CD4-positive, alpha-beta T cell treated with Interferon gamma for 1 hour (primary cell): ENCODE measurements at places on chromosomes 7 and 10.

GRCh38 chr10:132226586-132227405, 40.0 kb downstream of the DPYSL4 start:
- no peak for DNase-seq

DNA sequence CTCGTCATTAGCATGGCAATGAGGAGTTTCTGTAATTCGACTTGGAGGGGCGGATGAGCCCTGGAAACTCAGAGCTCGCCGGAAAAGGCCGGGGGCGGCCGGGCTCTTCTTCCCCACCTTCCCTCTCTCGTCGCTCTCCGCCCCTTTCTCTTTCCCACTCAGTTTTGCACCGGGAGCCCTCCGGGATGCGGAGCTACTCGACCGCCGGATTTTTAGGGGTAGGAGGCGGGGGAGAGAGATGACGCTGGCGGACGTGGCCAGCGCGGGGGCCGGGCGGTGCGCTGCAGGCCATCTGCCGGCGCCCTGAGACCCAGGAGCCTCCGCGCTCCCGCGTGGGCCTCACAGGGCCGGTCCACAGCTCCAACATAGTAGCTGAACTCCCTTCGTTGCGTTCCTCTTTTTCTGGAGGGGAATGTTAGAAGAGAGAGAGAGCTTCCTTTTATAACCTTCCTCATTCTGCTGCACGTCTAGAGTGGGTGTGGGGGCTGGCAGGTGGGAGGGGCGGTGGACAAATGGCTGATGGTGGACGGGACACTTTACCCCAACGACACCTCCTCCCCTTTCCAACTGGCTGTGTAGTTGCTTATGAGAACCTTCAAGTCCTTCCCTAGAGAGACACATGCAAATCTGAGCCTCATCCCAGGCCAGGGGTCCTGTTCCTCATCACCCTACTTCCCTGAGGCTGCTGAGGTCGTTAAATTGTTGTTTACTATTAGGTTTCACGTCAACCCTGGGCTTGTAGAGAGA, 1.1 kb upstream of the HOXA1 start:
- DNase-seq, result no peak

- DNase-seq, result no peak
Observed at GRCh38 chr7:29442146-29442545, 121.5 kb upstream of the PRR15 start.

- DNase-seq, result no peak
Observed at GRCh38 chr10:34513636-34514035, 301.5 kb downstream of the PARD3 start.

- no peak for DNase-seq
Observed at GRCh38 chr7:127979113-127979727, 52.0 kb downstream of the LRRC4 start.

GRCh38 chr10:21533467-21534279, at the start of gene MLLT10:
Gene MLLT10, plus strand, starts transcription at chr10:21534232. Its CDS starts 413 bp downstream, at chr10:21534645.
- peak; percentile 94 for DNase-seq

- DNase-seq, result no peak
Observed at GRCh38 chr7:115226410-115226809, 304.5 kb downstream of the MDFIC start.

GRCh38 chr7:90791596-90791995, 195.5 kb downstream of the CDK14 start:
- no peak for DNase-seq

GRCh38 chr7:39535064-39535463, 31.1 kb upstream of the YAE1 start:
- no peak for DNase-seq

GRCh38 chr7:121529003-121529402, 132.9 kb upstream of the FAM3C start:
- DNase-seq, result no peak

DNA sequence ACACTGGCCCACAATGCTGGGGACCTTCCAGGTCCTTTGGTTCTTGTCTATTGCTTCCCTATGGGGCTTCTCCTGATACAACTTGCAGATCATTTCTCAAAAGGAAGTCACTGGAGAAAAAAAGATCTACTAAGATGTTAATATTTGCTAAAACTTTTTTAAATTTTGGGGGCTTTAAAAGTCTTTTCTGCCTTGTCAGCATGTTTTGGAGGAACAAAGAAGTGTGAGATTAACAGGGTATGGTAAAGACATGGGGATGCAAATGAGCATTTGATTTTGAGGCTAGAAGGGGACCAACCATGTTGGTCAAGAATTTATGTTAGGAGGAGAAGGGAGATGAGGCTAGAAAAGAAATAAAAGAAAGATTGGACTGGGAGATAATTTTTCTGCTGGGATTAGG, 515.4 kb downstream of the HTR7 start:
- DNase-seq, result no peak

DNA sequence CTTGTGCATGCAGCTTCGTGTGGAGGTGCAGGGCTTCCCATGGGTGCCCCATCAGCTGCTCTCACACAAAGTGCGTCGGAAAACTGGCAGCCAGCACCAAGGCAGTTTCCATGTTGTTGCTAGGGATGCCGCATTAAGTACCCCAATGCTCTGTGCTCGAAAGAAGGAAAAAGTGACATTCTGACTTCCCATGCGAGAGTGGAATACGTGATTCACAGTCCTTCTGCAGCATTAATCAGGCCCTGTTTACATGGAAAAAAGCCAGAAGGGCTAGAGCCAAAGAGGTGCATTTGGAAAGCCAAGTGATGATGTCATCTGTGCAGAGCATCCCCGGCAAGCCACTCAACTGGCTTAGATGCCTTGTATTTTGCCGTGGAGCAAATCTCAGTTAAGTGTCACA, 258.3 kb downstream of the GATA3 start:
- no peak for DNase-seq

DNA sequence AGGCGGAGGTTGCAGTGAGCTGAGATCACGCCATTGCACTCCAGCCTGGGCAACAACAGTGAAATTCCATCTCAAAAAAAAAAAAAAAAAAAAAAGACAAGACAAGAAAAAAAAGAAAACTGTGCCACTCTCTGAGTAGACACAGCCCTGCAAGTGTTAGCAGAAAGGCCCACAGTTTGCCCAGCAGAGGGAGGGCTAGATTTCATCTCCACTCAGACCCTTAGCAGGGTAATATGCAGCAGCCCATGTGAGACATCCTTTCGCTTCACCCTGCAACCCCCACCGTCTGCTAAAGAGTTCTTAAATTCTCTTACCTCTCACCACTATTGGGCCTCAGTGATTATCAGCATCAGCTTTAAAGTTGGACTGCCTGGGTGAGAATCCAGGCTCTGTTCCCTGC, 38.2 kb downstream of the CTNNA3 start:
- DNase-seq, result no peak

- DNase-seq, result no peak
Observed at GRCh38 chr7:49422564-49422963, 350.9 kb upstream of the VWC2 start.

DNA sequence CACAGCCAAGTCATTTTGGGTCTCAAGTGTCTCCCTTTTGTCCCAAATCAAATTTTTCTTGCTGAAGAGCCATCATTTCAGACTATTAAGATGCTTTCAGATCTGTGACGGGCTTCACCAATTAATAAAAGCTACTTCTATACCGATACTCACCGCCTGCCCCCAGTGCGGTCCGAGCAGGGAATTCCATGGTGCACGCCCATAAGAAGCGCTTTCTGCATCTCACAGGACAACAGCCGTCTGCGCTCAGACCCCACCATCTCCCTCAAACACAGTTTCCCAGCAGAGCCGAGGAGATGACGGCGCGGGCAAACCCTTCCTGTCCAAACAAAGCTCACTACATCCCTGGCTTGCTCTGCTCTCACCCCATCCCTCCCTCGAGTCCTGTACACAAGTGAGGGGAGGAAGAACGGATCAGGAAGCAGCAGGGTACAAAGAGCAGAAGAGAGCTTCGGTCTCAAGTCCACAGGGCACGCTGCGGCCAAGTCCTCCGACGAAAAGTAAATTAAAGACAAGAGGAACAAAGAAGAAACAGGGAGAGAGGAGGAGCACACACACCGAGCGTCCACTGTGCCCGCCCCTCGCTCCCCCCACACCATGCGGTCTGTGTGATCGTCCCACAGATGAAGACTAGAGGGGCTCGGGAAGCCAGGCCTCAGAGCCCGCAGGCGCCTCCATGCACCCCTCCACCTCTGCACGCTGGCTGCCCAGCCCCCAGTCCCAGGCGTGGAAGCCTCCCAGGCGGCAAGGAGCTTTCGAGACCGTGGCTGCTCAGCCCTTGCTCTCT, 121.9 kb downstream of the MAD1L1 start:
- DNase-seq, result no peak

DNA sequence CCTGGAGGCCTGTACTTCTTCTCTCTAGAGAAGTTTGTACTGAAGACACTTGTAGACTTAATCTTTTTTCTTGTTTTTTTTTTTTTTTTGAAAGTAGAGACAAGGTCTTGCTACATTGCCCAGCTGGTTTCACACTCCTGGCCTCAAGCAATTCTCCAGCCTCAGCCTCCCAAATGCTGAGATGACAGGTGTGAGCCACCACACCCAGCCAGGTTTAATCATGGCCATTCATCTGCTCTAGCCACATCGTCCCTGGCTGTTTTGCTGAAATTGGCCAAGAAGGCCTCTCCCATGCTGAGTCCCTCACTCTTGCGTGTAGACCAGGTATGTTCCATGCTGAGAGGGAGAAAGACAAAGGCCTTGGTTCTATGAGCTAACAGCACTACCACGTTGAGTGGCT, 176.2 kb downstream of the JCAD start:
- no peak for DNase-seq

- no peak for DNase-seq
Observed at GRCh38 chr10:128018236-128018635, 108.0 kb downstream of the MKI67 start.
